Fibroblast of skin of right quadriceps (primary cell): ENCODE measurements at places on chromosomes 5 and 9.

GRCh38 chr9:103514767-103515166, 519.6 kb downstream of the CYLC2 start:
- no peak for DNase-seq

- no peak for DNase-seq
Measured at GRCh38 chr5:1734908-1735289, 64.7 kb downstream of the MRPL36 start.

- no peak for DNase-seq
Measured at GRCh38 chr9:94779693-94780290, 53.3 kb downstream of the AOPEP start.

DNA sequence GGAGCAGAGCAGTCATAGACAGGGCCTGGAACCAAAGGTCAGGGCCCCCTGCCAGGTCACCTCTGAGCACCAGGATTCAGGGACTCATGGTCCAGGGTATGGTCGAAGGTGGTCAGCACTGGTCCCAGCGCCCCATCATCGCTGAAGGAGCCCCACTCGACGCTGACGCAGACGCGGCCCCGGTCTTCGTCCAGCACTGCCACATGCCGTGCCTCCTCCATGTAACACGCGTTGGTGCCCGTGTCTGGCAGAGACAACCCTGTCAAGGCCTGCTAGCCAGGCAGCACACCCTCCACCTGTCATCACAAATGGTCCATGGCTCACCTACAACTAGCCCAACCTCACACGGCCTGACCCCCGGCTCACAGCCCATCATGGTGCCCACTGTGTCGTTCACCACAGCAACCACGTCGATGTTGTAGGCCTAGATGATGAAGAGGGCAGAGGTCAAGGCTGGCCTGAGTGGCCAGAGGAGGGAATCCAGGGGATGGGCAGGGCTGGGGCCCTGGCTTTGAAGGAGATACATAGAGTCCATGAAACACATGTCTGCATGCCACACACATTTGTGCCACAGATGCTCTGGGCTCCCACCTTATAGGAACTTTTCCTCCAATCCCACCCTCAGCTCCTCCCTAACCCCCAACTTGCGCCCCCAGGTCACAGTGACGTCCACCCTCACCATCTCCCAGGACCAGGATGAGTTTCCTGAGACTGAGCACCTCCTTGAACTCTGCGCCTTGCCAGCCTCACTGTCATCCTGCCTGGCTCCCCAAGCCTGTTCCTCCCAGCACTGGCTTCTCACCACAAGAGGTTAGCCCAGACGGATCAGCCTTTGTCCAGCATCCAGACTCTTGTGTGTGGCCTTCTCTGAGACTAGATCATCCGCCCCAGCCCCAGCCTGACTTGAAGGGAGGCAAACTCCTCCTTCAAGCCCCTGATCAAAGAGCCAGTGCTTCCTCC, 9.5 kb downstream of the HK3 start:
- no peak for DNase-seq

DNA sequence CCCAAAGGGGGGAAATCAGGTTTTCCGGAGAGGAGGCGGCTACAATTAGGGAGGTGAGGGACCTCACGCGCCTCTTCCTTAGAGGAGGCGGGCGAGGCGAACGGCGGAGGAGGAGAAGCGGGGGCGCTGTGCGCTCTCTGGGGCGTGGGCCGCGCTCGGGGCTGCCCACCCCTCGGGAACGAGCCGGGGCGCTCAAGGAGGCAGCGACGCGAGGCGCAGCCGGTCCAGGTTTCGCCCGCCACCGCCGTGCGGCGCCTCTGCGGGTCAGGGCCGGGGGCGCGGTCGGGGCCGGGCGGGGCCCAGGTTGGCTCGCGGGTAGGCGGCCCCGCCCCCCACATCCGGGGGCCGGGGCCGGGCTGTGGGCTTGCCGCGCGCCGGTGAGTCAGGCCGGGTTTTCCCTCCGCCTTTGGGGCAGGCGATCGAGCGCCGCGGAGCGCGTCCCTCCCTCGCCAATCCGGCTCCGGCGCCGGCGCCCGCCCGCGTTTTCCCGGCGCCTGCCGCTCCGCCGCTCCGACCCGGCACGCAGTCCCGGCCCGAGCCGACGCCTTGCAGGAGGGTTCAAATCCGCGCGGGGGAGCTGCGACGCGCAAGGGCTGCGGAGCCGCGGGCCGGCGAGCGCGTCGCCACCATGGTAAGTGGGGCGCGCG, at the start of gene N4BP3:
Gene N4BP3, plus strand, starts transcription at position 392 of the 647 bp plus-strand sequence. CDS start 6,052 bp downstream, outside the sequence.
- peak; percentile 42 for DNase-seq

DNA sequence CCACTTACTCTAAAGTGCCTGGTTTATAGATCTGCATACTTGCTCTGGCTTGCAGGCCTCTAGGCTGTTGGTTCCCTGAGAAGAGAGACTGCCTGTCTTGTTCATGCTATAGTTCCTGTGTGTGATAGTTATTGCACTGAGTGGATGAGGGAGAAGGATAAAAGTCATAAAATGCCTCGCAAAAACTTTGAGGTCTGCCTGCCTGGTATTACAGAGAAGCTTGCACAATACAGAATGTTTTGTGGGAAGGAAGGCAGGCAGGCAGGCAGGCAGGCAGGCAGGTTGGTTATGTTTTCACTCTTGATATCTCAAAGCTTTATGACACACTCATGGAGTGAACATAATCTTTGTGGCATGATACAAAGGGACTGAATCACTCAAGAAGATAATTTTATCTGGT, 287.1 kb downstream of the SLIT3 start:
- DNase-seq = peak; percentile 29

- no peak for DNase-seq
Measured at GRCh38 chr9:109272745-109273144, 48.1 kb downstream of the EPB41L4B start.

GRCh38 chr5:149117970-149118369, 23.3 kb upstream of the ABLIM3 start:
- DNase-seq = no peak

DNA sequence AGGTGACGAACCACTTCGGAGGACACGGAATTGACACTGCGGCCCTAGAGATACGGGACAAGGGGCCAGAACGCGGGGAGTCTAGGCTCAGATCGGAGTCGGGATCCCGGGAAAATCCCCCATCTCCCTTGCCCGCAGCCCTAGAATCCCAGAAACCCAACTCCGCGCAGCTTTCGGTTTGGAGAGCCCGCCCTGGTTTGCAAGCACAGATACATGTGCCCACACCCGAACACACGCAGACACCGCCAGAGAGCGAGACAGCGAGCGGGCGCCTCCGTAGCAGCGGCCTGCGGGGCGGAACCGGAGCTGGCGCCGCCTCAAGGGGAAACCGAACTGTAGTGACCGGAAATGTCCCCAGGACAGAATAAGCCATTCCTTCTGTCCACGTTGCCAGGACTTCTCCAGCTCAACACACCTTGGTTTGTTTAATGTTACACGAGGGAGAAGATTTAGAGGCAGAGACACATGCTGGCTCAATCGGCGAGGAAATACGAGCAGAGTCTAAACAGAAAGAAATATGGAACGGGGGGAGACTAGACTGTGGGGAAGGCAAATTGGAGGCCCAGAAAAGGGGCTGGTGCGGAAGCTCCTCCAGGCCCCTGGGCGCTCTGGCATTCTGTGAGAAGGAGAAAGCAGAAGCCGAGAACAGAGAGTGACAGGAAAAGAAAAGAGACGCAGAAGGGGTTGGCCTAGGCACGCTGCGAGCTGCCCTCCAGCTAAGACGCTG, 2.9 kb upstream of the PAX5 start:
- peak; percentile 13 for DNase-seq

GRCh38 chr5:39906146-39906545, 481.4 kb upstream of the DAB2 start:
- peak; percentile 57 for DNase-seq

GRCh38 chr5:141664733-141665461, 13.7 kb upstream of the FCHSD1 start:
- DNase-seq = peak; percentile 58

- DNase-seq = peak; percentile 19
Measured at GRCh38 chr9:121636341-121636865, 15.0 kb upstream of the DAB2IP start.

DNA sequence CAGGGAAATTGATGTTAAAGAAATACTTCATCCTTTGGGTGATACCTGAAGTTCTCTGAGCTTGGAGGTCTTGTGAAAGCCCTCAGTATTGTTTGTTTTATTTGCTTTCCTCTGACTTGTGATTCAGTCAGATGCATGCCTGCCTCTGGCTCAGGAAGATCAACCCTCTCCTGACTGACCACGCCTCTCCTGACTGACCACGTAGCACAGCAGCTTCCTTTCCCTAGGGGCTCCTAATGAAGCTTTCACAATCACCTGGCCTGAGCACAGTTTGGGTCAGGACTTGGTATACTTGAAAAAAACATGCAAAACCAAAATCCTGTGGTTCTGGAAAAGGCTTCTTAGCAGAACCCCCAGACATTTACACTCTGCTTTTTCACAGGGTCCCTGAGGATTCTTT, 3.8 kb downstream of the TGFBI start:
- peak; percentile 66 for DNase-seq

- peak; percentile 97 for DNase-seq
Measured at GRCh38 chr9:90112788-90113187, 508.0 kb downstream of the GADD45G start.

GRCh38 chr5:133728475-133728874, 116.1 kb upstream of the FSTL4 start:
- DNase-seq = no peak

- DNase-seq = no peak
Measured at GRCh38 chr5:148014276-148014675, 49.5 kb upstream of the SPINK5 start.

DNA sequence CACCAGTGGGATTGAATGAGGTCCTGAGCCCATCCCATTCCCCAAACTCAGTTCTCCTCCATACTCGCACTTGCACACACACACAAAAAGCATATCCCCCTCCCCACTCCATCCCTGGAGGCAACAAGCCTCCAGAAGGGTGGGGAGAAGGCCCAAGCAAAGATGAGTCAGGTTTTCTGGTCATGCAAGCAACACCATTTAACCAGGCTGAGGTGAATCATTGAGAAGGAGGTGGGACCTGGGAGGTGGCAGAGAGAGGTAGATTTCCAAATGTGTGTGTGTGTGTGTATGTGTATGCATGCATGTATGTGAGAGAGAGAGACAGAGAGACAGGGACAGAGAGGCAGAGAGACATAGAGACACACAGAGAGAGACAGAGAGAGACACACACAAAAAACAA, 185.2 kb upstream of the TRIM32 start:
- peak; percentile 68 for DNase-seq

GRCh38 chr5:80033513-80033912, 1.6 kb upstream of the THBS4 start:
- no peak for DNase-seq
